ENCODE measurements at places on chromosomes 6 and 20.

GRCh38 chr20:51943761-51944160, 141.4 kb upstream of the SALL4 start:
- no peak for DNase-seq

DNA sequence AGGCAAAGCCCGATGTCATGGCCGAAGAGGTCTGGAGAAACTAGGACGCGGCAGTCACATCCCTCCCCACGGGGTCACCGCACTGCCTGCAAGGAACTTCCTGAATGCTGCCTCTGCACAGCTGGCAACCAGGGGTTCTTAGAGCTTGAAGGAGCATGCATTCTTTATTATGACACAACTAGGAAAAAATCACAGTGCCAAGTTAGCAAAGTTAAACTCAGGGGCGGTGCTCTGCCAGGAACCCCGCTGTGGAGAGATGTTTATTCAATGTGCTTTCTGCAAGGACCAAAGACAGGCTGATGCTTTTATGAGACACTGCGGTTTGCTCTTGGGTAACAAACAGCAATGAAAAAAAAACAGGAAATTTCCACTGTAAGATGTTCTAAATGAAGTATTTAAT, 287.3 kb upstream of the FOXQ1 start:
- DNase-seq, result no peak

GRCh38 chr20:63372971-63373885, 12.1 kb upstream of the CHRNA4 start:
- no peak for DNase-seq

DNA sequence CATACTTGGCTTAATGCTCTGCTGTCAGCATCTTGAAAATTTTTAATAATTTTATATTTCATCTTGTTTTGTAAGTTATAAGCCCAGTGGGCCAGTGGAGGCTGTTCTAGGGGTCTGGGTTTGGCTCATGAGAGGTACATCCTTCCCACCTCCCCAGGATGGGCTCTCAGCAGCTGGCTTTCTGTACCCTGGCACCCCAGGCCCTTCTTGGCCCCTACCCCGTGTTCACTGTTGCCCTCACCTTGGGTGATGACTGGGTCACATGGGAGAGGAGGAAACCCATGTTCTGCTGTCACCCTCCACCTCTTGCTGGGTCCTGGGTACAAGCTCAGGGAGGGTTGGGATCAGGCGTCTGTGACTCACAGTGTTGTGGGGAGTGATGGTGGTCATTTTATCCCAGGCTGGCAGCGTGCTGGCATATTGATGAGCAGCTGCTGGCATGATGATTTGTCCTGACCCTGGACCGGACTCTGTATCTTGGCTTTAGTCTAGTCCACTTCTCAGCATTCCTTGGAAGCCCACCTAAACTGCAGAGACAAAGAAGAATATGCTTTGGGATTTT, 34.6 kb downstream of the SLC16A10 start:
- DNase-seq, result no peak

- no peak for DNase-seq
Observed at GRCh38 chr6:22925304-22925835, 356.0 kb downstream of the HDGFL1 start.

GRCh38 chr6:108621117-108621516, 60.4 kb downstream of the FOXO3 start:
- DNase-seq, result no peak

DNA sequence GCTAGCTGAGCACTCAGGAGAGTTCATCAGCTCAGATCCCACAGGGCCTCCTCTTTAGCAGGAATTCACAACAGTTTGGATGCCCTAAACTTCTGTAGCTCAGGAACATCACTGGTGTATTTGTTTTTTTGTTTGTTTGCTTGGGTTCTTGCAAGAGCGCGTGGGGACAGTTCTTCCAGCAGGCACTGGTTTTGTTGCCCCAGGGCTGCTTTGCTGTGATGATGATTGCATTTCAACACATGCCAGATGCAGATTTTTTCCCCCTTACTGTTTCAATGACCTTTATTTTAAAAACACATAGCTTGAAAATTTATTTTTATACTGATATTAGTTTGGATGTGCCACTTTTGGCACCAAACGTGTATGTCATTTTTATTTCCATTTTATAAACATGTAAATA, 77.1 kb downstream of the DHX35 start:
- DNase-seq, result no peak

DNA sequence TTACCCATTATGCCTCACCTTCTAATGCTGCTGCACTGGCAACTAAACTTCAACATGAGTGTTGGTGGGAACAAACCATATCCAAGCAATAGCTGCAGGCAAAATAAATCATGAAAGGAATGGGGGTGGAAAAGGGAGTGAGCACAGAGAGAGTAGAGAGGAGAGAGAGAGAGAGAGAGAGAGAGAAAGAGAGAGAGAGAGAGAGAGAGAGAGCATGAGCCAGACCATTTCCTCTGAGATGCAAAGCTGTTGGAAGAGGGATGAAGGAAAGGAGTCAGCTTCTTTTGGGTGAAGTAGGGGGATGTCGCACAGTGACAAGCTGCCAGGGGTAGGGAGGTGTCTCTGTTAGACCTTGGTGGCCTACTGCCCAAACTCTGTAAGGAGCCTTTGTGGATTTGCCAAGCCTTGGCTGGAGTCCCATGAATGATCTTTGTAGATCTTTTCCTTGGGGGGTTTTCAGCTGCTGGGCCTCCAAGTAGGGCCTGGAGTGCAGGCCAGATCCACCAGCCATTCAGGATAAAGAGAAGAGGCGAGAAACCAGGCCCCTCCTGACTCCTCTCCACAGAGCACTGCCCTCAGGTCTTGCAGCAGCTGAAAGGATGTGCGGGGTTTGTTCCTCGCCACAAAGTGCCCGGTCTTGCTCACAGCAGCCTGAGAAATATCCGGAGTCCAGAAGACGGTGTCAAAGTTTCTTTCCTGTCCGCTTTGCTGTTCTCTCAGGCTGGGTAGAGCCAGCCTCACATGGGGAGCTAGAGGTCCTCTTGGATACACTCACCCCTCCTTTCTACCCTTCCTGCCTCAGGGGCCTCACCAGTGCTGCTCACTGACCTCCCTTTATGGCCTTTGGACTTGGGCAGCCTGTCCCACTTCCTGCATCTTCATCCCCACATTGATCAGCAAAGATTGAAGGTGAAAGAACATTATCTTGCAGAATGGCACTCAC, 17.8 kb downstream of the BTBD3 start:
- no peak for DNase-seq

GRCh38 chr6:22062807-22063408, 233.9 kb downstream of the PRL start:
- DNase-seq, result peak; percentile 85

- no peak for DNase-seq
Observed at GRCh38 chr6:6986344-6986743, 121.4 kb upstream of the RREB1 start.

- no peak for DNase-seq
Observed at GRCh38 chr6:149888093-149888492, 9.8 kb downstream of the RAET1E start.

DNA sequence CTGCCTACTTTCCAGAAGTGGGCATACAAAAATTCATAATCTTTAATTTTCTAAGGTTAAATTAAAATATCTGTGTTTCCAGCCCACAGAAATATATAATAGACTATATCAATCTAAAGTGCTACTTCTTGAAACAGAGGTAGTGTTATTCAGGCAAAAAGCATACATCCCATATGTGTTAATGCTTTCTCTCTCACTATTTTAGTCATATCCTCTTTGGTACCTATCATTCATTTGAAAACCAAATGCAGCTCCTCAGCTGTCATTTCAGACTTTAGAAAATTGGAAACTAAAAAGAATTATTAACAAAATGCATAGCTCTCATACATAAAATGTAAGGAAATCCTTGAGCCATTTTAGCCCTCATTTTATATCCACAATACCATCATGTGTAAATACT, 925 bp downstream of the FHL5 start:
- DNase-seq, result no peak

- DNase-seq, result no peak
Observed at GRCh38 chr20:32563311-32564272, 21.5 kb downstream of the NOL4L start.

DNA sequence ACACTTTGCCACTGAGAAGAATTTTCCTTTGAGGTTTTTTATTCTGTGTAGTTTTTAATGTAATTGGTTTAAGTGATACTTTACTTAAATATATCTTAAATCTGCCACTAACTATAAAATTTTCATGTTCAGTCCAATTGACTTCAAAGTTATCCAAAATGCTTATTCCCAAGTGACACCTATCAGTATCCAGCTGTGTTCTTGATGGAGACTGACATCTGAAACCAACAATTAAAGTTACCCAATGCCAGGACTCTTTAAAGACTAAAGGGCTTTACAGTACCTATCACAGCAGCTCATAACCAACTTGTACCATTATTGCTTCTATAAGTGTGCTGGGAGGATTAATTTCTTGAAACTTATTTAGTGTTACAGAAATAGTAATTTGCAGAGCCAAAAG, 13.8 kb upstream of the EYA4 start:
- no peak for DNase-seq

DNA sequence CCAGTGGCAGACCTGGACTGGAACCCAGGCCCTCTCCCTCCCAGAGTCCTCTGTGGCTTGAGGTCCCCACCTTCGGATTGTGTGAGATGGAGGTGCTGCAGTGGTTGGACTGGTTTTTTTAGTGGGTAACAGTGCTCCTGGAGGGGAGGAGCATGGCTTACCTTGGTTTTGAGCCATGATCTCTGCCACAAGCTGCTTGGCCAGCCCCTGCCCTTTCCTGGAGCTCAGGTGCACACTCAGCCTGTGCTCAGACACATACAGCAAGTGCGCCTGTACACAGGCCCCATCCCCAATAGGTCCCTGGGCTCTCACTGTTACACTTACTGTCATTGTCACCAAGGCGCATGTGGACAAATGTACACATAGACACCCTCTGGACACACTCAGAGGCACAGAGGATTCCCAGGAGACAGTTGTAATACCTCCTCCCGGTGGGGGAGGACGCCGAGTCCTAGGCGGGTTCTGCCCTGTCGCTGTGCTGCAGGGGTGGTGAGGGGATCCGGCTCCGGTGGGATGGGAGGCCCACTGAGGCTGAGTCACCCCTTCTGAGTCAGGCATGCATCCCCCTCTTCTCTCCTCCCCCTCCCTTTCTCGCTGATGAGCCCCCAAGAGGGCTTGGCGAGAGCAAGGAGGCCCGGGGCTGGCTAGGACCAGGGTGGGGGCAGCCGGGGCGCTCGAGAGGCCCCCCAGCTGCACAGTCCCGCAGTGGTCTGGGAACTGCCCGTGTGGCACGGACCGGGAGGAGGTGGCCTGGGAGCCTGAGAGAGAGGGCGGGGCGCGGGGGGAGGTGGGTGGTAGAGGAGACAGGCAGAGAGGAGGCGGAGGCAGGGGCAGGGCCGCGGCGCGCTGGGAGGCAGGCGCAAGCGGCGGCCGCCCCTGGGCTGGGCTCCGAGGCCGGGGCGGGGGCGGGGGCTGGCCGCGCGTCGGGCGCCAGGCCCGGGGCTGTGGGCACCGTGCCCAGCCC, 522 bp upstream of the EPB41L1 start:
- DNase-seq, result no peak

GRCh38 chr6:22943327-22943726, 374.0 kb downstream of the HDGFL1 start:
- DNase-seq, result no peak

DNA sequence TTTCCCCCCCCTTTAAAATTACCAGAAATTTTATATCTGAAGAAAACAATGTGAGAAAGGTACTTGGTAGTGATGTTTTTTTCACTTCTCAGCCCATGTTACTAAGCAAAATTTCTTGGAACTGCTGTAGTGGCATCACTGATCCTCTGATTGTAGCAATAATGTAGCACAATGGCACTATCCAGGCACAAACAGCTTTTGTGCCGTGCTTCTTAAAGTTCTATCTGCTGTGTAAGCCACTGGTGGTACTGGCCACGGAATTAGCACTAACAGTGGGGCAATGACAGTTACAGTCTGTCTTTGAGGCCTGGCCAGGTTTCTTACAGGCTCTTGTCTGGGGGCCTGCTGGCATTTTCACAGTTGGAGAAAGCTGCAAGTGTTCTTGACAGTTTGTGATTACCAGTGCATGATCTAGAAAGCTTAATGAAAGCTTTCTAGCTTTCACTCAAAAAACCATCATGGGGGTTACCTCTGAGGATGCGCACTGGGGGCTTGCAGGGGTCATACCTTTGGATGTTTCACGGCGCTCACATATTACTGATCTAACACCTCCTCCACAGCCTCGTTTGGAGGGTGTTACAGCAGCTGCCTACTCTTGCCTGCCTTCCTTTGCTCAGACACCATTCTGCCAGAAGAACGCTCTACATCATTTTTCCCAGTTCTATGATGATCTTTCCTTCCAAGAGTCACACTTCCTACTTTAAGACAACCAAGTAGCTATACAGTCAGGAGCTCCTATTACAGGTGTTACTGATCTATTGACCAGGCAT, 58.4 kb upstream of the ARMH2 start:
- DNase-seq, result no peak

DNA sequence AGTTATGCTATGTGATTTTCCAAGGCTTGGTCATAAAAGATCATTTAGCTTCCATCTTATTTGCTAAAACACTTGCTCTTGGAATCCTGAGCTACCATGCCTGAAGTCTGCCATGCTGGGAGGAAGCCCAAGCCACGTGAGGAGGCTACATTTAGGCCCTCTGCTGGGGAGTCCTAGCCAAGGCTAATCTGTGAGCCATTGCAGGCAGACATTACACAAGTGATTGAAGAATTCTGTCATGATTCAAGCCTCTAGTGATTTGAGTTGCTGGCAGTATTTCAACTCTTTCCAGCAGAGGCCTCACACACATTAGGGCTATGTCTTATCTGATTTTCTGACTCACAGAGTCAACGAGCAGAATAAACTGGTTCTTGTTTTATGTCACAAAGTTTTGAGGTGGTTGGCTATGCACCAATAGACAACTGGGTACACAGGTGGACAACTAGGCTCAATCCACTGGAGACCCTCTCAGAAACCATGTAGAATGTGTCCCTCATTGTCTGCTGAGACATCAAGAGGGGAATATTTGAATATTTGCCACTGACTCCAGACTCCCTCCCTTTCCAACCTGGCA, 227.2 kb upstream of the SULF2 start:
- DNase-seq, result no peak

- no peak for DNase-seq
Observed at GRCh38 chr6:81938014-81938856, 185.8 kb upstream of the TENT5A start.

GRCh38 chr6:157302736-157303135, 20.6 kb downstream of the TMEM242 start:
- no peak for DNase-seq

- DNase-seq, result no peak
Observed at GRCh38 chr6:39852324-39852723, 60.1 kb downstream of the DAAM2 start.

DNA sequence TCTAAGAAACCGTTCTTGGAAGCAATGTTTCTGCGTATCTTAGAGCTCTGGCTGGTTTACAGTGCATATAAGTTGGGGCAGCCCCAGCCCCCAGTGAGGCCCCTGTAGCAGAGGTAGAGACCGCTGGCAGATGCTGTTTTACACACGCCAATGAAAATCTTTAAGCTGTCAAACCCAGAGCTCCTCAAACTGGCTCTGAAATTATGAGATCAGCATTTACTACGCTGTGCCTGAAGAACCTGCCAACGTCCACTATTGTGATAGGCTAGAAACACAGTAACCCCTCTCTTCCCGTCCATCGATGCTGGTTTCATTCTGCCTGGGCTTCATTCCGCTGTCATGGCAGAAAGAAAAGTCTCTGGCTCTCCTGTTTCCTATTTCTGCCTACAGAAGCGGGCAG, 160.6 kb downstream of the SMOC2 start:
- no peak for DNase-seq

- peak; percentile 70 for DNase-seq
Observed at GRCh38 chr6:34248198-34248726, 544 bp downstream of the SMIM29 start.
